ENCODE measurements at places on chromosomes 6 and 20.

DNA sequence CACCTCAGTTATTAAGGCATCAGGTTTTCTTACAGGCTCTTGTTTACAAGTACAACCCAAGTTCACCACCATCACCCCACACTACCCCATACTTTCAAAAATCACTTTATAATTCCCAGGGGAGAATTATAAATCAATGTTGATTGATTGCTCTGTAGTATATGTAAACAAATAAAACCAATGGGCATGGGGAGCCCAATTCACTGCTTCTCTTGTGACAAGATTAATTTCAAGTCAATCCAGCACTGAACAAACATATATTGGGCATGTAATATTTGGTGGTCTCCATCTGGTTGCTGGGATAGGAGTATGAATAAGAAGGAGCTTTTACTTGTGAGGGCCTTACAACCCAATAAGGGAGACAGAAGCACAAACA is 95.8 kb downstream of the CLVS2 start:
- no peak for DNase-seq

DNA sequence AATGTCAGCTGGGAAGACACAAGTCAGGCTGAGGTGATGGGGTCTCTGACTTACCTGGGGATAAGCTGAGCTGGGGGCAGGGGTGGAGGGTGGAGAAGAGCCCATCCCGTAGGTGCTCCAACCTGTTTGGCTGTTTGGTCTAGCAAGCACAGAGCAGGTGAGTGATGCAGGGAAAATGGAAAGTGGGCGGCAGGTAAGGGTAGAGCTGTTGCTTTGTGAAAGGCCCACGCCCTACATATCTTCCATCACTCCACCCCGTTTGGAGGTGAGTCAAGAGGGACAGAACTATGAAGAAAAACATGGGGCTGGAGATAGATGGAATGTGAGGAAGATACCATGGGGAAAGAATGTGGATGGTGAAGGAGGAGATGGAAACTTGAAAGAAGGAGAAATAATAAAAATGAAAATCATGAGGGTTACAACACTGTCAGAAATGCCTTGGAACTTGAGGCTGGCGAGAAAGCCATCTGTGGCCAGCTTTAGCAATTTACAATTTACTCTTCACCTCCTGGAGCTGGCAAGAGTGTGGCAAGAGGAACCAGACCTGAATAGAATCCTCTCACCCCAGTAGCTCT is 1.3 kb downstream of the LY6G6C start:
- DNase-seq: no peak

DNA sequence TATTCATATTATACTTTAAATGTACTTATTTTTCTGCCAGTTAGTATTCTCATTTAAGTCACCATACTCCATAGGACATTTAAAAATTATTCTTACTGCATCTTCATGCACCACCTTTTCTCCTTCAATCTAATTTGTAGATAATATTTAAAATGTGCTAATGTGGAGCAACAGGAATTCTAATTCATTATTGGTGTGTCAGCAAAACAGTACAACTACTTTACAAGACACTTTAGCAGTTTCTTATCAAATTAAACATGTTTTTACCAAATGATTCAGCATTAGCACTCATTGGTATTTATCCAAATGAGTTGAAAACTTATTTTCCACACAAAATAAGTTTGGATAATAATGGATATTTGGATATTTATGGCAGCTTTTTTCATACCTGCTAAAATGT is 1041.8 kb upstream of the ADGRB3 start:
- DNase-seq: no peak

GRCh38 chr20:24389686-24390085 is 79.7 kb upstream of the SYNDIG1 start:
- DNase-seq: no peak

DNA sequence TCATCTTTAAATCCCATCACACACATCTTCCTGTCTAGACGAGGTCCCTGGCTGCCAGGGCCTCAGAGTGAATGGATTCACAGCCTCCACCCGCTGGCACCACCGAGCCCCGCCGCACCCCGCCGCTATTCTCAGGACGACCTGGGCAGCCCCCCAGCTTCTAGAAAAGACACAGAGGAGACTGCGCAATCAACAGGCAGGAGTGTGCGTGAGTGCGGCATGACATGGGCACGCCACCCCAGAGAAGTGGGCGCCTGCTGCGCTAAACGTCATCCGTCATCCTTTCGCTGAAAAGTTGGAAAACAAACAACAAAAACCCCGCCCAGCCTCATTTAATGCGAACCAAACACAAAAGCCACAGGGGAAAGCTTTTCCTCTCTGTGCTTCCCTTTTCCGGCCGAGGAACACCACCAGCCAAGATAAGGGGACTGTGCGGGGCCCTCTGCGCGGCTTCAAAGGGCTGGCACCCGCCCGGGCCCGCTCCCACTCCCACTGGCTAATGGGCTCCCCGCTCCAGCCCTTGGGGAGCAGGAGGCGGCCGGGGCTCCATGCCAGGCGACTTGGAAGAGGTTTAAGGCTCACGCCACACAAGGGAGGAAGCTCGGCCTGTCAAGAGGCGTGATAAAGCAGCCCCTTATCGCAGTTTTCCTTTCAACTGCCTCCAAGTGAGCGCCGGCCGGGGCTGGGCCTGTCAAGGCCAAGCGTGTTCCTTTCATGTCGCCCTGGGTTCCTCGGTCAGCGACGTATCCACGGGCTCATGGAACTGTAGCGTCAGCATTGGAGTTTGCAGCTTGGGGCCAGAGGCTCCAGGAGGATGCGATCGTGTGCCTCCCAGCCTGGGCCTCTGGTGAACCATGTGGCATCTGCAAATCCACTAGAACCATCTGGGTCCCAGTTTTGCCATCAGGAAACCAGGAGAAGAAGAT is 50.1 kb downstream of the NFATC2 start:
- DNase-seq: no peak

GRCh38 chr6:166073082-166073481 is 94.6 kb downstream of the TBXT start:
- no peak for DNase-seq

DNA sequence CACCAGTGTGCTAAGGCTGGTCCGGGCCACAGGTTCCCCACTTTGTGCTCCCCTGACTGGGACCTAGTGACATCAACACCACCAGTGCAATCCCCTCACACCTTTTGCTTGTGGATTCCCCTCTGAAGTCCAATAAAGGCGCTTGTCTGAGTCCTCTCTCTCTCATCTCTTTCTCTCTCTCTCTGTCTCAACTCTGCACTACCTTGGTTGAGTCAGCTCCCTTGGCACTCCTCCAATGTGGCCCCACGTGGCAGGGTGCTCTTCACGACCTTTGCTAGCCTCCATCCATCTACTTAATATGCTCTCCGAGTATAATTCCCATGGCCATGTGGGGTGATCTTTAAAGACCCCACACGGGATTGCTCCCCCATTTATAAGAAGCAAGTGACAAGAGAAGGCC is 385.0 kb downstream of the CD83 start:
- DNase-seq: no peak

DNA sequence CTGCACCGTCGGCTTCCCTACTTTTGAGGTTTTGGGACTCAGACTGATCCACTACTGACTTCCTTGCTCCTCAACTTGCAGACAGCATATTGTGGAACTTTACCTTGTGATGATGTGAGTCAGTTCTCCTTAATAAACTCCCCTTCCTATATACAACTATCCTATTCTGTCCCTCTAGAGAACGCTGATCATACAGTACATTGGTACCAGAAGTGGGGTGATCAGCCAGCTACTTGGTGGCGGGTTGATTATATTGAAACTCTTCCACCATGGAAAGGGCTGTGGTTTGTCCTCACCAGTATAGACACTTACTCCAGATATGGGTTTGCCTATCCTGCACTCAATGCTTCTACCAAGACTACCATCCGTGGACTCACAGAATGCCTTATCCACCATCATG is 7.6 kb upstream of the TAF4 start:
- DNase-seq: no peak

GRCh38 chr6:85157311-85157710 is 292.6 kb upstream of the NT5E start:
- DNase-seq: no peak

GRCh38 chr6:150759483-150759882 is 106.0 kb upstream of the MTHFD1L start:
- DNase-seq: no peak

- peak; percentile 34 for DNase-seq
These were observed 317.8 kb downstream of the CENPW start for GRCh38 chr6:126657561-126658175.

DNA sequence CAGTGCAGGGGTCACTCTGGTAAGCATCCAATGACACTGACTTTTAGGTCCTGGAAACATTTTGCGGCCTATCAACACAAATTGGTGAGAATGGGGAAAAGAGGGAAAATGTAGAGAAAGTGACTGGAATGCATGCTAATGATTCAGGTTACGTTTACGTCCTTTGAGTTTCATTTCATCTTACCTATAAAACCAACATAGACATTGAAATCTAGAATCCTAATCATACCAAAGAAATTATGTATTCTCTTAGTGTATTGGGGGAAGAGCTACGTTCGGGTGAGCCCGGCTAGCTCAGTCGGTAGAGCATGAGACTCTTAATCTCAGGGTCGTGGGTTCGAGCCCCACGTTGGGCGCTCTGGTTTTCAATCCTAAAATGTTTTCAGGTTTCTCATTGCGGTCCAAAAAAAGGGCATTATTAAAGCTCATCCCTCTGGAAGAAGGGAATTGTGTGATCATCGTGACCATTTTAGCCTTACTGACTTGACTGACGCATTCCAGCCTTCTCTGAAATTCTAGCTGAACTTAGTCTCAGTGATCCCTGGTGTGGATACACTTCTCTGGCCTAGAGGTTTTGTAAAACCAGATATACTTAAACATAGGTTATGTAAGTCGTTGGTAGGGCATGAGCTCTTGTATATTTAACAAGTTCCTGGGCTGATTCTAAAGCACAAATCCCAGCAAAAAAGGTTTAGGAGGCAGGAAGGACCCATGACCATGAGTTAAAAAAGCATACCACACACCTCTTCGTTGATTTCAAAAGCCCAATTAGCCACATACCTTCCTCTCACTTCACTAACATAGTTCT is 18.3 kb downstream of the HMGN4 start:
- no peak for DNase-seq

DNA sequence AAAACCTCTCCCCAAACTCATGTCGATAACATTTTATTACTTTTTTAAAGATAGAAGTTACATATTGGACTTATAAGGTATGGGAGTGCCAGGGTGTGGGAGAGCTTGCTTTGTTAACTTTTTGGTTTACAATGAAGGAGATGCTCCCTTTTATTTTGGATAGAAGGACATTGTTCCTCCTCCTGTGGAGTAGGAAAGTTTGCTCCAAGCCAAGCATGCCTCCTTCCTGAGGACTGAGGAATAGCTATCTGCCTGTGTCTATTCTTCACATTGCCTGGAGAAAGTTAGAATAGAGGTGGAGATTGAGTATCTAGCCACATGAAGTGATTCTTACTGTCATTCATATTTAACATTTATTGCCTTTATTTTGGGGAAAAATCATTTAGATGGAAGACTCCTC is 71.9 kb downstream of the EYA4 start:
- DNase-seq: no peak

DNA sequence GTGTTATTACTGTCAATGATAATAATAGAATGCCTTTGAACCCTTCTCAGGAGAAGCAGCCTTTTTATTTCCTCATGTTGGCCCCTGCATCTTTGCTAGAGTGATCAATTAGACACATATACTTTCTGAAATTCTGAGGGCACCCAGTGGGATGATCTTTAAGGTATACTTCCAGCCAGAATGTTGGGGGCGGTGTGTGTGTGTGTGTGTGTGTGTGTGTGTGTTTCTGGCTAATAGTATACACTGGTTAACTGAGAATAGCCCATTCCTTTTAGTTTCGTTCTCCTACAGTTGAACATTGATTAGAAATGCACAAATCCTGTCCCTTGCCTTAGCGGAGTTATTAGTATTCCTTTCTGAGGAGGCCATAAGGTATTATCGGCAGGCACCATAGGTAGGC is 41.7 kb upstream of the CCDC167 start:
- DNase-seq: no peak

- DNase-seq: no peak
These were observed 14.2 kb downstream of the EEF1E1 start for GRCh38 chr6:8087870-8088754.

DNA sequence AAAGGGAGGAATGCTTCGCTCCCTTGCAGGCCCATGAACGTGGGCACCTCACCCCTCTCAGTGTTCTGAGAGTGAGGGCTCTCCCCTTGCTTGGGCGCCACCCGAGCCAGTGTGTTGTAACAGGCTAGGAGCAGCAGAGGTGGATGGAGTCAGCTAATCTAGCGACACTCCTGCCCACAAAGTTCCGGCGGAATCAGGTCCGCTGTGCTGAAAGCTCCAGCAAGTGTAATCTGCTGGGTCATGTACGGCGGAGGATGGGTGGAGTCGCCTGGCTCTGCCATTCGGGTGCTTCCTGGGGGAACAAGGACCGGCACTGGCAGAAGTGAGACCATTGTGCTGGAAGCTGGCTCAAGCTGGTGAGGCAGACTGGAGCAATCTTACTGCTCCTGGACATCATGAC is 1310.1 kb downstream of the EPHA7 start:
- no peak for DNase-seq

DNA sequence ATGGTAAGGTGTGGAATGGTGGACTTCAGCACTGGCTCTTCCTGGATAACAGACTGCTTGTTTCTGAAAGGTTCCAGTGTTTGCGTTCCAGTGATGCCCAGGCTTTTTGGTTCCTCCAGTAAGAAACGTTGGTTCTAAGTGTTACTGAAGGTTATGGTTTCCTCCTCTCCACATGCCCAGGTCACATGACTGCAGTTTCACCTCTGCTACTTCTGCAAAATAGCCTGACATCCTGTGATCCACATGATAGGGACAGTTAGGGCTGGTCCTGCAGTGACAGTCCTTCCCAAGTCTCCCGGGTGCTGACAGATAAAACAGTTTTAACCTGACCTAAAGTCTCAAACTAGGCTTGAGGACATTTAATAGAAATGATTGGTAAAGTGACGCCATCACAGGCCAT is 132.2 kb upstream of the CST7 start:
- no peak for DNase-seq

DNA sequence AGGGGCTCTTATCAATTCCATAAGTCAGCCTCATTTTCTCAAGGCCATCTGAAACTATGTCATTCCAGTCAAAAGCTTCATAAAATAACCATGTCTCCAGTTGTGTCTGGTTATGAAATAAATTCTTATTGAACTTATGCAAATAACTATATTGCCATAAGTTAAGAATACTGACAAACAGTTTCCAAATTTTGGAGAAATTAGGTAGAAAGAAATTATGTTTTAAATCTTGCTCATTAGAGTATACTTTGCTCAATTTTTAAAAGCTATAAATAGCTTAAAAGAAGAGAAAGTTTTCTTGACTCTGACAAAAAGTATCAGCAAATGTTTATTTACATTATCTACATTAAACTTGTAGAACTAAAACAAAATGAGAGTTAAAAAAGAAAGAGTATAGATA is 63.0 kb upstream of the MRAP2 start:
- no peak for DNase-seq

DNA sequence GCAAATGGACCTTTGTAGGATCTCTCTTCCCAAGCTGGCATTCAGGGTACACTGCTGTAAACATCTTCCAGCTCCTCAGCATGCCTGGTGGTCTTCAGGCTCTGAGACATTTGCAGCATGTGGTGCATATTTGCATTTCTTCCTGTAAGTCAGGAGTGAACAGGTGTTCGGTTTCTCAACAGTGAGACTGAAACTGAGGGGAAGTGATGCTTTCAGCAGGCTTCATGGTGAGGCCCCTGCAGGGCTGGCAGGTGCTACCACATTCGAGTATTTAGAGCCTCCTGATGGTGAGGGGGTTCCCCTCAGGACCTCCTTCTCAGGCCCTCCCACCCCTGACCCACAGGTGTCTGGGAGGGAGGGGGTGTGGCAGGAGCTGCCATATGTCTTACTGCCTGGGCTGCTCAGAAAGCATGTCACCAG is 15.1 kb downstream of the MYBL2 start:
- no peak for DNase-seq
